Ovary (tissue), 10 donors: ENCODE measurements at places on chromosomes 2 and 18. TPM values are rescaled to one million over a fixed set of nuclear protein-coding genes. Genes with fewer than 3 reads are reported as not detected.

- no peak for DNase-seq
Observed at GRCh38 chr2:223319601-223320000, 267.6 kb downstream of the KCNE4 start.

IL36RN gene
- total RNA-seq = not detected

- DNase-seq = no peak
Observed at GRCh38 chr2:73700131-73700611, 37.0 kb downstream of the TPRKB start.

DNA sequence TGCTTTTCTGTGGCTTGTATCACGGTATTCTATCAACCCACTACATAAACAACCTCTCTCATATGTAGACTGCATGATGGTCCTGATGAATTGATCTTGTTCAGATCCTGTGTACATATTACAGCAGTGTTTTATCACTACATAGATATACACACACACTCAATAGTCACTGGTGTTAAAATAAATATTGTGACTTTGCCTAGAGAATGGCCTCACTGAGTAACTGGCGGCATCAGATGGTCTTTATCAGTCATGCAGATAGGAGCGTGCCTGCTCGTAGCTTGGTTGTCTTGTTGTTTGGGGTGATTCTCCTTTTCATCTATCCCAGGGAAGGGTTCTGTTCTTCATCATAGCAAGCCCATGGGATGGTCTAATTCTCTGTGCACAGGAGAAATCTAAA lies 18.4 kb upstream of the CTAGE1 start:
- DNase-seq = no peak

CCDC141 gene
- total RNA-seq = 0.99 TPM

DNA sequence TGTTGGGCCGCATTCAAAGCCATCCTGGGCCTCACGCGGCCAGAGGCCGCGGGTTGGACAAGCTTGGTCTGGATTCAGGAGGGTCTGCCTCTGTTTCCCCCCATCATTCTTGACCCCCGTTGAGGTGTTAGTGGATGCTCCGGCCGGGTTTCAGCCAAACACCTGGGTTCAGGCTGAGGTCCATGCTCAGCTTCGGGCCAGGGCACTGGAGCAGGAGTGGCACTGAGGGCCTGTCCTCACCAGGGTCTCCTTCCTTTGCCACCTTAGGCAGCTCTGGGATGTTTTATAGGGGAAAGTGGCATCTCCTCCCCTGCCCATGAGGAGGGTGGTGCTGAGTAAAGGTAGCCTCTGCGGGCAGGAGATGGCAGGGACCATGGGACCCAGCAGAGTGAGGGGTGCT lies 76.9 kb upstream of the SMAD2 start:
- no peak for DNase-seq
